ENCODE measurements at places on chromosomes 1 and 21.

GRCh38 chr1:14824314-14824915 lies 225.9 kb downstream of the KAZN start:
- DNase-seq: no peak

GRCh38 chr1:226764533-226764932 lies 25.5 kb upstream of the ITPKB start:
- no peak for DNase-seq

- DNase-seq: no peak
Measured at GRCh38 chr1:100869996-100870395, 24.6 kb downstream of the EXTL2 start.

DNA sequence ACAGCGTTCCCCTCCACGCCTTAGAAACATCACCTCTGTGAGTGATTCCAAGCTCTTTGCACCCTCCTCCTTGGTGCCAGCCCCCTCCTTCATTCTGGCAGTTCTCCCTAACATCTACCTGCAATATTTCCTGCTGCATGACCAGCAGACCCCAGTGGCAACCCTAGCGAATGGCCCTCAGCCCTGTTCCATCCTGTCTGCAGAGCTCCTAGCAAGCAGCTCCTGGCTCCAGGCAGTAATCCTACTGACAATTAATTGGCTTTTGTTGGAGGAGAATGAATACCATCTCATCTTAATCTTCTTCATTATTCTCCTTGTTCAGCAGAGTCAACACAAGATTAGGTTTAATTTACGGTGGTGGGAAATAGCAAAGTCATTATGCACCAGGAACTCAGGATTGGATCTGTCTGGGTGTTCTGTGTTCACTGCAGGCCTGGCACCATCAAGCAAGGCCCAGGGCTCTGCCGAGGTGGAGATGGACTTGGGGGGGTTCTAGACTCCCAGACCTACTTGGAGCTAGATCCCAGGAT lies 12.4 kb downstream of the FBXO2 start:
- no peak for DNase-seq

DNA sequence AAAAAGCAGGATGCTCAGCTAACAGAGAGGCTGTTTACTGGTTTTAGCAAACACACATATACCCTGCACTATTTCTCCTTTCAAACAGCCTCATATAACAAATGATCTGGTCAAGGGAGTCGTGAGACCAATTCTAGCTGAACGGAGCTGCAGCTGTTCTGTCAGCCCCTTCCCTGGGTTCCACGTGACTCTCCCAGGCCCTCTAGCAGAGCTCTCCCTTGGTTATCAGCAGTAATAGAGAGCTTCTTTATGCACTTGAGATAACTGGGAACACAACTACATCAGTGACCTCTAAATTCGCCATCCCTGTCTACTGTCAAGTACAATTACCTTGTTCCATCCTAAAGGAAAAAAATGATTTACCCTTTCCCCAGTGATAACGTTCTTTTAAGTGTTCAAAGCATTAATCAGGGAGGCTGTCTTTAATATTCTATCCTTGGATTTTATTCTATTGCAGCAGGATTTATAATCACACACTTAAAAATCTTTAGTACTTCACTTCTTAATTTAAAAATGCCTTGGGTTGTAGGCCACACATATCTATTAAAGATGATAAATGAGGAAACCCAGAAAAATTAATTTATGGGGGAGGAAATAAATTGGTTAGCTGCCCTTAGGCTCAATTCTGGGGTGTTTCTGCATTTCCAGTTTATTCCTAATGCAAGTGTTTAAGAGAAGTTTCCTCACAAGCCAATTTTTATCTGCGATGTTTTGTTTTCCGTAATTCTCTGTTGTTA lies 28.2 kb downstream of the PTGER3 start:
- DNase-seq: no peak

DNA sequence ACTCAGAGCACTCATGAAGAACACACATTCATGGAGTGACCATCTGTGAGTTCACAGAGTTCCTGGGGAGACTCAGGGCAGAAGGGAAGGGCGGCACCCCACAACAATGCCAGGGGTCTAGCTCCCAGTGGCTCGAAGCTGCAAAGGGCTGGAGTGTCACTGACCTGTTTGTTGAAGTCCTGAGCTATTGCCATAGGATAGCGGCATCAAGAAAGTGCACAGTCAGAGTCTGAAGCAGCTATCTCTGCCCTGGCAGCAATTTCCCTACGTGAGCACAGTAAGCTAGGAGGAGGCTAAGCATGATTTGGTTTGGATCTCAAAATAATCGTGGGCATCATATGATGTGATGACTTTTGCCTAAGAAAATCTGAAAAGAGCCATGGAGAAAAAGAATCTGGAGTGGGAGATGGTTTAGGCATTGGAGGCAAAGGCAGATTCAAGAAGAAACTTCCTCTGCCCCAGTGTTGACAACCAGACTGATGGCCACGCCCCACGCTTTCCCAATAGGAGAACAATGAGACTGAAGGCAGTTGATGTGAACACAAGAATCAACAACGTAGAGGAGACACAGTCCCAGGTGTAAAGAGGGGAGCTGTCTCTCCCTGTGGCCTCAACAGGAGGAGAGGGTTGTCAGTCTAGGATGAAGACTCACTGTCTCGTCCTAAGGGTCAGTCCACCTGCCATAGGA lies 100.0 kb upstream of the SLC25A33 start:
- DNase-seq: no peak

DNA sequence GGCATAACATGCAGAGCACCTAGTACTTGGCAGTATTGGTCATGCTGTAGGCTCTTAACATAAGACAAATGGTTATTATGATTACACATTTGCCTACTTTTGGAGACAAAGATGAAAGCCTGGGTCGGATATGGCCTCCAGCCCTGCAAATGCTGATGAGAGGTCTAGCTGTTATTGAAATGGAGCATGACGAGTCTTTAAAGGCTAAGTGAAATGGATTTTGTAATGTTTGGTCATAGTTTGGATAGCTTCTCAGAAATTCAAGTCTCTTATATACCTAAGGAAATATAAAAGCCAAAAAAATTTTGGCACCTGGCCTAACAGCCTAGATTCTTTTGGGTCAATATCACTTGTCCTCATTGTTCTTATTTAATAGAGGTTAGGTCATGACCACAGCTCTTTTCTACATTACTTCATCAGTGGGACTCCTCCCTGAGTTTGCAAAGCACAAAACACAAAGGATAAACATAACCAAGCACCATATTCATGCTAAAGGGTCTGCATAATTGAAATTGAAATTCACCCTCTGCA lies 69.2 kb upstream of the WLS start:
- DNase-seq: no peak

DNA sequence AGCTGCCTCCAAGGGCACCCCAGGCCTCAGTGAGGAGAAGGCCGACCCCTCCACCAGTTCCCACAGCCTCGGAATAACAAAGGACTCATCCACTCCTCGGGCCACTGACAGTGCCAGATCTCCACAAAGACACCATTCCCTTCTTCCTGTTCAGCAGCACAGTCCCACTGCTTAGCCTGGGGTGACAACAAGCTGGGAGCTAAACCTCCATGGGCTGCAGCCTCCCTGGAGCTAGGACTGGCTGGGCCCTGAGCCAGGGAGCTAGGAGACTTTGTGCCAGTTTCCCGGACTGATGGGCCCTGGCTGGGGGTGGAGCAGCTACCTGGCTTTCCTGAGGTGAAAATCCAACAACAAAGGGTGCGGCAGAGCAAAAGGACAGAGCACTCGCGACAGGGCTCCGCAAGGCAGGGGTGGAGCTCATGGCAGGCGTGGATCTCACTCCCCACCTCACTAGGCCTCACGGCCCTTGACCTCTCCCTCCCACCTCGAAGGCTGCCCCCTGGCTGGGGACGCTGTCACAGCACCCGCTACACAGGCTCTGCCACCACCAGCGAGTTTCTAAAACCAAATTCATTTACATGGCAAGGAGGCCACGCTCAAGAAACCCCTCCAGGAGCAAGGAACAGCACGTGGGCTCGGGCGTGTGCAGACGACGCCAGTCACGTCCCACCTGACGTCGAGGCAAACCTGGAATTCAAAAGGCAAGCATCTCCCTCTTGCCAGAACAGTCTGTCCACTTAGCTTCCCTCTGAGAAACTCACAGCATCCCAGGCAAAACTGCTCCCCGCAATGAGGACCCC lies 13.8 kb downstream of the SLC35E2B start:
- DNase-seq: no peak

GRCh38 chr1:116759636-116760035 lies 5.4 kb downstream of the CD2 start:
- no peak for DNase-seq

GRCh38 chr1:77906624-77907023 lies 18.2 kb downstream of the NEXN start:
- DNase-seq: no peak

DNA sequence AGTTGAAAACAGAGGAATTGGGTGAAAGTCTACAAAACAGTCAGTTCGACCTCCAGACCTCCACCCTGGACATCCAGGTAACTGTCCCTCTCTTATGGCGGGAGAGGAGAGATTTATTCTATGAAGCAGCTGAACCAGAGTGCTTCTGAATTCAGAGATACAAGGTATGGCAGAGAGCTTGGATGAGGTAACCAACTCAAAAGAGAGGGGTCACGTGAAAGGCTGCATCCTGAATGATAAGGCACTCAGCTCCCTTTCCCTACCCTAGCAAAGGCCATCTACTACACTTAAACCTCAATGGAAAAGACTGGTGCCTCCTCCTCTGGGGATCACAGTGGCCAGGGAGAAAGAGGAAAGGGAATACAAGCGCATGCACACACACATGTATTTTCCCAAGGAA lies 88.4 kb upstream of the KCNA3 start:
- no peak for DNase-seq

GRCh38 chr1:162070825-162071224 lies 1.3 kb downstream of the NOS1AP start:
- DNase-seq: no peak

- no peak for DNase-seq
Measured at GRCh38 chr1:3904843-3905185, 4.7 kb upstream of the C1orf174 start.

DNA sequence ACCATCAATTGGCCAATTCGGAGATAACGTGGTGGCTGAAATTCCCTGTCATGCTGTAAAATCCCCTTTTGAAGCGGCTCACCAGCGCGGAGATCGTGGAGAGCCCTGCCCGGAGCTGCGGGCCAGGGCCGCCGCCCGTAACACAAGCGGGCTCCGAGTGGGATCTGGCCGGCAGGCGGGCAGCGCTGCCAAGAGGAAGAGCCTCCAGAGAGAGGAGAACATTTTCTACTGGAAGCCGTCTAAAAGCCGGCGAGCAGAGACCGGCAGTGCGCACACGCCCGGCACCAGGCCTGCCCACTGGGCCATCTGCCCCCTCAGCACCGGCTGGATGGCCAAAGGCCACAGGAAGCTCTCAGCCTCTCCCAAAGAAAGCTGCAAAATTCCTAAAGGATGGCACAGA lies 15.5 kb downstream of the SSBP3 start:
- DNase-seq: no peak
